ENCODE measurements at places on chromosomes 3 and 15.

DNA sequence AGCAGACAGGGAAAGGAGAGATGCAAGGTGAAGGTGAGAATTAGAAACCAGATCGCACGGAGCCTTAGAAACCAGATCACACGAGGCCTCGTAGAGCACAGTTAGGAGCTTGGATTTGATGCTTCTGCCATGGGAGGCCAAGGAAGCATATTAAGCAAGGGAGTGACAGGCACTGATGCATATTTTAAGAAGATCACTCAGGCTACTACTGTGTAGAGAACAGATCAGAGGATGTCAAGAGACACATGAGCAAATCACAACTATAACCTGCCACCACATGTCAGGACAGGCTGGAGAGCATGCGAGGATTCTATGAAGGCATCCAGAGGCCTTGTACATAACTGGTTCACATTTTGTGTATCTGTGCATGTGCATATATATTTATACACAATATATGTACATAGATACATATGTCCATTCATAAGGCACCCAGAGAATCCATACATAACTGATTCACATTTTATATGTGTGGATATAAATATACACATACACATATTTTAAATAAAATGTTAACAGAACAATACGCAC, 99.6 kb upstream of the FHIT start:
- no peak for DNase-seq

DNA sequence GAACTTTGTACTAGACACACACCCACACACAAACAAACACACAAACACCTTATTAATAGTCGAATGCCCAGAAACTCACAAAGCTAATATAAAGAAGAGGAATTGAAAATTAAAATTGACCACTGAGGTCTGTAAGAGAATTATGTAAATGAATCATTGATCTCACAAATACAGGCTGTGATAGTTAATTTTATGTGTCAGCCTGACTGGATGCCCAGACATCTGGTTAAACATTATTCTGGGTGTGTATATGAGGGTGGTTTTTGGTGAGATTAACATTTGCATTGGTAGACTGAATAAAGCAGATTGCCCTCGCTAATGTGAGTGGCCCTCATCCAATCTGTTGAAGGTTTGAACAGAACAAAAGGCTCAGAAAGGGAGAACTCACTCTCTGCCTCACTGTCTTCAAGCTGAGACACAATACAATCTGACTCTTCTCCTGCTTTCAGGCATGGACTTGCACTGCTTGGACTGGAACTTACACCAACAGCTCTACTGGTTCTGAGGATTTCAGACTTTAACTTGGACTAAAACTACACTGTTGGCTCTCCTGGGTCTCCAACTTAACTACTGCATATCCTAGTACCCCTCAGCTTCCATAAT, 199.4 kb upstream of the TTC14 start:
- no peak for DNase-seq

- DNase-seq: no peak
Observed at GRCh38 chr3:50639055-50639494, 22.1 kb downstream of the MAPKAPK3 start.

GRCh38 chr3:69737392-69737791, 1.9 kb upstream of the MITF start:
- DNase-seq: no peak

GRCh38 chr3:17354341-17354740, 388.1 kb downstream of the TBC1D5 start:
- no peak for DNase-seq

DNA sequence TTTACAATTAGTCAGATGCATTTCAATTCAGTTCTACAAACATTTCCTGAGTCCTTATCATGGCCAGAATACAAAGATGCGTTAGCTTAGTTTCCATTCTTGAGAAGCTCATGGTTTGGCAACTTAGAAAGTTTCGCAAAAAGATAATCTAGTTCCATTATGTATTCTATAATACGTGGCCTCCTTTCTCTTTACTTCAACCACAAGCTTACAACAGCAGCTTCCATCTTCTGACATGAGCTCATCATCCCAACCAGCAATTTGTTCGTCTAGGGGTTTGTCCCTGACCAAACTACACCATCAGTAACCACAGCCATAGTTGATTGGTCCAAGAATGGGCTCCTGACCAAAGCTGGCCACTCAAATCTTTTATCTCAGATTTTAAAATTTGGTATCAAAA, 267.6 kb upstream of the TBC1D5 start:
- no peak for DNase-seq

DNA sequence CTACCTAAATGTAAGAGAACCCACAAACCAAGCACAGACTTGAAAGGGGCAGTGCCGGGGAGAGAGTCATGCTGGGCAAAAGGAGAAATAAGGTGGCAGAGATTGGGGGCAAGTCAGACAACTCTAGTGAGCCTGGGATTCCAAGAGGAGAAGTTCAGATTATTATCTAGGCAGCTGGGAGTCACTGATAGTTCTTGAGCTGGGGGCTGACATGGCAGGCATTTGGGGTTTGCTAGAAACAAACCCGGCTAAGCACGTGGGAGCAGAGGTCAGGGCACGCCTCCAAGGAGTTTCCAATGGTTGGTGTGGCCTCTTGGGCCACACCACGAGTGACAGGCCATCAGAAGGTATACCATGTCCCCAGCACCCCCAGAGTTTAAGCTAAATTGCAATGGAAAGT, 27.6 kb downstream of the SLC6A6 start:
- no peak for DNase-seq

GRCh38 chr15:93196135-93196670, 107.2 kb upstream of the RGMA start:
- no peak for DNase-seq

GRCh38 chr3:16496008-16496407, 17.5 kb downstream of the RFTN1 start:
- no peak for DNase-seq

DNA sequence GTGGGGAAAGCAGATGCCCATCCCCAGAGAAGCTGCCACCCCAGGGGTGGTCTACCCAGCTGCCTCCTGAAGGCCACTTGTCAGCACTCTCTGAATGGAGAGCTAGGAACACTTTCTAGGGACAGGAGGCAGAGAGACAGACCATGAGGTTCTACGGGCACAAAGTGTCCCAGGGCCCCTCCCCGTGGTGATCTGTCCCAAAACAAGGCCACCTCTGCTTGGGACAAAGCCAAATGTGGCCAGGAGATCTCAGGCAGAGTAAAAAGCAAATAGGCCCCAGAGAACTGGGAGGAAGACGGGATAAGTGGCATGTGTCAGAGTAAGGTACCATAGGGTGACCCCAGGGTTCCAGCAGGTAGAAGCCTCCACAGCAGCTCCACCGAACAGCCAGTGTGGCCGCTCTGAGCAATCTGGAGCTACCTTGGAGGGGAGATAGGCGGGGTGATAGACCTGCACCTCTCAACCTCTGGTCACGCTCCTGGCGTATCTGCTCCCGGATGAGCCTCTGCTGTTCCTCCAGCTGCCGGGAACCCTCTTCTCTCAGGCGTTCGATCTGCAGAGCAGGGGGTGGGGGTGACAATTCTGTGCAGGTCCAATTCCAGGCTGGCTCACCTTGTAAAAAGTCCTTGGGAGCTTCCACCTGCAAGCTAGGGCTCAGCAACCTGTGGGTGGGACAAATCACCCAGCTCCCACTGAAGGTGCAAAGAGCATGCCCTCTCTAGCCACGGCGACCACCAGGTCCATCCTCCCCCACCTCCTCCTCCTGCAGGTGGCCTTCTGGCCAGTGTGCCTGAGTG, 6.2 kb downstream of the C15orf62 start:
- no peak for DNase-seq

DNA sequence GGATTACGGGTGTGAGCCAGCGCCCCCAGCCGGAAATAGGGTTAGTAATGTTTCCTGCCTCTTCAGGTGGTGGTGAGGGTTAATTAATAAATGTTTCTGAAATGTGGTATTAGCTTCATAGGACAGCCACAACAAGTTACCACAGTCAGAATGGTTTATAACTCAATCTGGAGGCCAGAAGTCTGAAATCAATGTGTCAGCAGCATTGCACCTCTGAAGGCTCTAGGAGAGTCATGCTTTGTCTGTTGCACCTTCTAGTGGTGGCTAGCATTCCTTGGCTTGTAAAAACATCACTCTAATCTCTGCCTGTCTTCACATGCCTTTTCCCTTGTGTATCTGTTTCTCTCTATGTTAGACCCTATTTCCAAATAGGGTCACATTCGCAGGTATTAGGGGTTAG, 7.8 kb upstream of the RPSA start:
- DNase-seq: no peak

GRCh38 chr15:86608461-86609205, 529.0 kb downstream of the AGBL1 start:
- no peak for DNase-seq

DNA sequence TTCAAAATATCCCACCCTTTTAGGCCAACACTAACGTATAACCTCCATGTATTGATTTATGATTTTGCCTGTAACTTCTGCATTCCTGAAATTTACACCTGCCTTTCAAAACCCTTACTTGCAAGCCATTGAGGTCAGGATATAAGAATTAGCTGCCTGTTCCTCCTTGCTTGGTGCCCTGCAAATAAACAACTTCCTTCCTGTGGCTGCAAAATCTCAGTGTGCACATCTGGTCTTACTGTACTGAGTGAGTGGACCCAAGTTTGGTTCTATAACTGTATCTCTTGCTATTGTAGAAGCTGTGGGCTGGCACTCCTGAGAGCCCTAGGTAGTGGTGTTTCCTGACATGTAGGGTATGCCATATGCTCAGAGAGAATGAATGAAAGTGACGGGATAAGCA, 191.1 kb upstream of the RASGRP1 start:
- no peak for DNase-seq
